NCI-H1930 (cell line): ENCODE measurements at places on chromosomes 1 and 21.

DNA sequence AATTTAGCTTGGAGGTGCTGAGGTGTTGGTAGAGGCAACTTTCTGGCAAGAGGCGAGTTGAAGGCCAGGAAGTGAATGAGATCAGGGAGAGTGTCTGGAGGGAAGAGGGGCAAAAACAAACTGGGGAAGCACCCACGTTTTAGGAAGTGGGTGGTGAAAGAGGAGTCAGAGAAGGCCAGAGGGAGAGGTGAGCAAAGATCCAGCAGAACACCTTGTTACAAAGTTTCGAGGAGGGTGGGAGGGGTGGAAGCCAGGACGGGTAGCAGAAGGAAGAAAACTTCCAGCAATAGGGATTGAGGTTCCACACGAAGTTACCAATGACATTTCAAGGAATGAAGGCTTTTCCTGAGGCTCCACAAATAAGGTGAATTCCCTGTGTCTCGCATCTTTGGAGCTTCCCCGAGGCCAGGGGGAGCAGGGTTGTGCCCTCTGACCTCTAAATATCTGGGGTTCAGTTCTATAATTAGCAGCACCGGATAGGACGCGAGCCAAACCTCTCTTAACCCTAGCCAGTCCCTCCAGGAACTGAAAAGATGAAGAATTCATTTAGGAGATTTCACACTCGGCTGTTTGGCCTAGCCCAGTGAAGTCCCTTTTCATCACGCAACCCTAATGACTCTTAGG lies 578 bp upstream of the SESN2 start:
- no peak for DNase-seq

GRCh38 chr1:25223471-25223870 lies 8.8 kb downstream of the SYF2 start:
- no peak for DNase-seq

DNA sequence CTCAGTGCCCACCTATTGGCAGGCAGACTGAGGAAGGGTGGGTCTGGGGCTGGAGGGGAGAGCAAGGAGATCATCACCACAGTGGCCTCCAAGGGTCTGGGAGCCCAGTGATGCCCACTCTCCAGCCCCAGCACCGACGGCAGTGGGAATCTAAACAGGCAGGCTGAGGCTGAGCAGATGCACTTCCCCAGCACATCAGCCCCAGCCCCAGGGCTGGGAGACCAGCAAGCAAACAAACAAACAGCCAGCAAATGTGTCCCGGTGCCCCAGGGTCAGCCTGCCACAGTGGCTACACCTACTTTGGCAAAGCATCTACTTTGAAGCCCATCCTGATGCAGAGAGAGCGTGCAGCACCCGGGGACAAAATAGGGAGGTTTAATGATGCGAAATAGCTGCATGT lies 216.3 kb upstream of the ZC3H12A start:
- no peak for DNase-seq

DNA sequence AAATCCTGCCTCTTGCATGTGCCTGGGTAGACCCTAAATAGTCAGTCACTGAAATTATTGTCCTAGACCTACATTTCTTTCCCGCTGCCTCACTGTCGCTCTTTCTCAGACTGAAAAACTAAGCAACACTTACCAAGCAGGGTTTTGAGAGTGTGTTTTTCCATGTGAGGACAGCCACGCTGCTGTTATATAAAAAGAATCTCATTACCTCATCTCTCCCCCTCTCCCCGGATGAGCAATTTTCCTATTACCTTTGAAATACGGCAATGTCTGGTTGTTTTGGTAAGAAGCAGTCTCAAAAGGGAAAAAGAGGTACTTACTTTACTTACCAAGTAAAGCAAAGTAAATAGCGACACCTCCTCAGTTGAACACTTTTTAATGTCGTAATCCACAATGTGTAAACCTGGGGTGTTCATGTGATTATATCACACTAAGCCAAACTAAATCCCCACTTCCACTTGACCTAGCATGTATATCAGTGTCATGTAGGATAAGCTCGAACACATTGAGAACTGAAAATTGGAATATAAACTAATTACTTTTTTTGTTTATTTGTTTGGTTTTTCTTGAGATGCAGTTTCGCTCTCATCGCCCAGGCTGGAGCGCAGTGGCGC lies 12.2 kb upstream of the VN1R5 start:
- no peak for DNase-seq

- DNase-seq = no peak
Measured at GRCh38 chr1:62720946-62721554, 32.9 kb upstream of the DOCK7 start.

DNA sequence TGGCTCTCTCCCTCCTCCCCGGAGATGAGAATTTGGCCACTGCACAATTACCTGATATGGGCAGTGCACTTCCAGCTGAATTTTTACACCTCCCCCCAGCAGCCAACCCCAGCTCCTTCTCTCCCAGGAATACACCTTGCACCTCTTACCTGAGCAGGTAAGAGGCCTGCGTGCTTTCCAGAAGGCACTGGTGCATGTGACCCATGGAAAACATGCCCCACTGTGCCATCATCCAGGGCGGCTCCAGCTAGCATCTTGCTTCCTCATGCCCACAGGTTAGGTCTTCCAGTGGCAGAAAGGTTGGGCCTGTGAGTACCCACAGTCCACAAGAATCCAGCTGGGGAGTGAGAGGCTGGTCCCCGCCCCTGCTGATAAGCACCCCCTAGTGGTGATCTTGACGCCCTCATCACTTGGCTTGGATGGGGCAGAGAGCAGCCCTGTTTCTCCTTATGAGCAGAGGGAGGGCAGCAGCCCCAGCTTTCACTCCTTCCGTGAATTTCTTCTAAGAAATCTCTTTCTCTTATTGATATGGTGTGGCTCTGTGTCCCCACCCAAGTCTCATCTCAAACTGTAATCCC lies 57.8 kb downstream of the EDARADD start:
- DNase-seq = no peak

- no peak for DNase-seq
Measured at GRCh38 chr1:8408151-8408839, 90.4 kb downstream of the SLC45A1 start.

DNA sequence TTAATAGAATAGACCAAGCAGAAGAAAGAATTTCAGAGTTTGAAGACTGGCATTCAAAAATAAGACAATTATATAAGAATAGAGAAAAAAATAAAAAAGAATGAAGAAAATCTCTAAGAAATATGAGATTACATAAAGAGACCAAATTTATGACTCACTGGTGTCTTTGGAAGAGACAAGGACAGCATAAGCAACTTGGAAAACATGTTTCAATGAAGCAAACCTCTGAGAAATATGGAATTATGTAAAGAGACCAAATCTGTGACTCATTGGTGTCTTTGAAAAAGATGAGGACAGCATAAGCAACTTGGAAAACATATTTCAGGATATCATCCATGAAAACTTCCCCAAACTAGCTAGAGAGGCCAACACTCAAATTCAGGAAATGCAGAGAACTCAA lies 60.4 kb upstream of the LYPLAL1 start:
- no peak for DNase-seq

DNA sequence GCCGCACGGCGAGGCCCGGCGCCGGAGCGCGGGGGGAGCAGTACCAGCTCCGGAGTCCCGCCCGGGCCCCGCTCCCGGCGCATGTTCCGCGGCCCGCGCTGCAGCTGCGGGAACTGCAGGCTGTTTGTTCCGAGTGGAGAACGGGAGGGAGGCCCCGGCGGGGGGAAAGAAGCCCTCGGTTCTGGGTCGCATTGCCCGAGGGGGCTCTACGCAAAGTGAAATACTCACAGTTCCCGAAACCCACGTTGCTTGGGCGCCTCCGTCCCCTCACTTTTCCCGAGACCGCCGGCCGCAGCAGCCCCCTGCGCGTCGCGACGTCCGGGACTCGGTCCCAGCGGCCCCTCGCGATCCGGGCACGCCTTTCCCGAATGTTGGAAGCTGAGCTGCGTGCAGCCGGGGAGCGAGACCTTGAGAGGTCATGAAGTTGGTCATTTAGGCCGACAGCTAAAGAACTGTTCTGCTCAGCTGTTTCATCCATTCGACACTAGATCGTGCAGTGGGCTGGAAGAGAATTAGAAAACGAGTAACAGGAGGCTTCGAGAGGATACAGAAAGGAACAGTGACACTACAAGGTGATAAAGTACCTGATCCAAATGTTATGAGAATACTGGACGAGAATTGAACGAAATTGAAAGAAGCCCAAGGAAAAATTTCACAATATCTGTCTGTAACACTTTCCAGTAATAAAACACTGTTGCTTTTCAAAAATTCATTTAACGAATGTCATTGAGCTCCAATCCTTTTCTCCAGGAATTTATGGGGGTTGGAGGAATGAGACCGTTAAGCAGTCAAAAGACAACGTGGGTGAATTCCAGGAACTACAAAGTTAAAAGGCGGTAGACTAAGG lies 657 bp upstream of the LIN9 start:
- peak; percentile 27 for DNase-seq
